Adipocyte (in vitro differentiated cells): ENCODE measurements at places on chromosomes 12 and 14.

- DNase-seq = peak; percentile 73
Observed at GRCh38 chr14:68476212-68477109, 316.4 kb downstream of the ZFP36L1 start.

- no peak for DNase-seq
Observed at GRCh38 chr12:117900561-117900960, 68.2 kb downstream of the KSR2 start.

DNA sequence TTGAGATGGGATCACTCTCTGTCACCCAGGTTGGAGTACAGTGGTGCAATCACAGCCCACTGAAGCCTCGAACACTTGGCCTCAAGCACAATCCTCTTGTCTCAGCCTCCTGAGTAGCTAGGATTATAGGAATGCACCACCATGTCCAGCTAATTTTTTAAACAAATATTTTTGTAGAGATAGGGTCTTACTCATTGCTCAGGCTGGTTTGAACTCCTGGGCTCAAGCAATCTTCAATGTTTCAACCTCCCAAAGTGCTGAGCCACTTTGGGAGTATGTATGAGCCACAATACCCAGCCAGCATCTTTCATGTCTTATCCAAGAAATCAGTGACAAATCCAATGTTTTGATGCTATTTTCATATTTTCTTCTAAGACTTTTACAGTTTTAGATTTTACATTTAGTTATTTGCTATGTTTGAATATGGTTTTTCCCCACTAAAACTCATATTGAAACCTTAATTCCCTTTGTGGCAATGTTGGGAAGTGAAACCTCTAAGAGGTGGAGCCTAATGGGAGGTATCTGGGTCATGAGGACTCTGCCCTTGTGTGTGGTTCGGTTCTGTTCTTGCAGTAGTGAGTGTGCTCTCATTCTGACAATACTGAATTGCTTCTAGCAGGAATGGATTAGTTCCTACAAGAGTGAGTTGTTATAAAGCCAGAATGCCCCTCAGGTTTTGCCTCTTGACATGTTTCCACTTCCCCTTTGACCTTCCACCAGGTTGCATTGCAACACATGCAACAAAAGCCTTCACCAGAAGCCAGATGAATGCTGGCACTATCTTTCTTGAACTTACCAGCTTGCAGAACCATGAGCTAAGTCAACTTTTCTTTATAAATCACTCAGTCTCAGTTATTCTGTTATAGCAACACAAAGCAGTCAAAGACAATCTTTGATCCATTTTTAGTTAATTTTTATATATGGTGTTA is 80.8 kb upstream of the AMIGO2 start:
- no peak for DNase-seq

DNA sequence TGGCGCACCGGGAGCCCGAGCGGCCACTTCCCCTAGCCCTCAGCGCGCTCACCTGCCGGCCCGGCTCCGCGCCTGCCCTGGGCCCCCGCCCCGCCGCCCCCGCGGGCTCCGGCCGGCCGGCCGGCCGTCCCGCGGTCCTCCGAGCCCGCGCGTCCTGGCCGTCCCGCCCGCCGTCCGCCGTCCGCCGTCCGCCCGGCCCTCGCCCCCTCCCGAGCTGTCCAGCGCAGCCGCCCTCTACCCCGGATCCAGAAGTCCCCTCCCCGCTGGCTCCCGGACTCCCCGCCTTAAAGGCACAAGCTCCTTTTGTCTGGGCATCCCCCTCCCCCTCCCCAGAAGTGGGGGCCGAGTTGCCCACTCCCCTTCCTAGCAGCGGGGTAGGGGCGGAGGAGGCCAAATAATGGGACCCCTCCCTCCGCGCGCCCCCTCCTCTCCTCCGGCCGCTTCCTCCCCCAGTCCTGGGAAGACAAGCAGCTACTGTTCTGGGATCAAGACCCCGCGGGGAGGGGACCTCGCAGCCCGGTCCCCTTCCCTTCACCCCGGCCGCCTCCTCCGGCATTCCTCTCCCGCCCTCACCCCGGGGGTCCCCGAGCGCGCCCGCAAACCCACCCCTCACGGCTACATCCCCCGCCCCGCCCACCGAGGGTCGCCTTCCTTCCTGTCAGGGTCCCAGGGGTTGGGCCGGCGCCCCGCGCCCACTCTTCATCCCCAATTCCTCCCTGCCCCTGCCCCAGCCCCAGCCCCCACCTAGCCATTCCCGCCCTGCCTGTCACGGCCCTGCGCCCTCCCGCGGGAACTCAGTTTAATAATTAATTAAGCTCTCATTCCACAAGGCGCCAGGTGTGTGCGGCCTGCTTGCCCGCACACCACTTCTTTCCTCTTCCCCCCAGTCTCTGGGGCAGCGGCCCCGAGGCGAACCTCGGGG is at the start of gene ADCY6:
TSS of gene ADCY6 (minus strand) at position 236 of the 922 bp plus-strand sequence. CDS start 5,655 bp downstream, outside the sequence.
- peak; percentile 91 for DNase-seq

DNA sequence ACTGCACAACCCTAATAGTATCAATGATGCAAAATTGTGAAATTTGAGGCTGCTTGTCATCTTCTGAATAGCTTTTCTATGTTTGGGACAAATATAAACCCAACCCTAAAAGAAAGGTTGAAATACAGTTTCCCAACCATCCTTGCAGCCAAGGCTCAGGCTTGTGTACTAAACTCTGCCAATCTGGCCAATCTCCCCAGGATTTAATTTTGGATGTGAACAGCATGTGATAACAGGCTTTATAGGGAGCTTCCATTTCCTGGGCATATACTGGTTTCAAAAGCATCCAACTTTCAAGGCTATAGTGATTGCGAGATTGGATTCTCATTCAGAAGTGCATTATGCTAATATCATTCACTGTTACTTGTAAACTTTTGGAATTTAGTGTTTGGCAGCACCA is 55.7 kb upstream of the MUCL1 start:
- DNase-seq = no peak

GRCh38 chr12:106135781-106136180 is 3.0 kb downstream of the NUAK1 start:
- DNase-seq = peak; percentile 66

- DNase-seq = no peak
Observed at GRCh38 chr12:43832463-43833168, 3.3 kb upstream of the TMEM117 start.

- no peak for DNase-seq
Observed at GRCh38 chr12:121209221-121209620, 708 bp upstream of the P2RX4 start.

- DNase-seq = peak; percentile 7
Observed at GRCh38 chr12:18461758-18462157, 200.4 kb downstream of the PIK3C2G start.

GRCh38 chr12:117662620-117663395 is 301.4 kb upstream of the NOS1 start:
- DNase-seq = no peak

GRCh38 chr12:56146492-56147460 is 5.6 kb upstream of the MYL6B start:
- no peak for DNase-seq

- DNase-seq = peak; percentile 51
Observed at GRCh38 chr12:123546281-123546680, 12.8 kb upstream of the RILPL1 start.

DNA sequence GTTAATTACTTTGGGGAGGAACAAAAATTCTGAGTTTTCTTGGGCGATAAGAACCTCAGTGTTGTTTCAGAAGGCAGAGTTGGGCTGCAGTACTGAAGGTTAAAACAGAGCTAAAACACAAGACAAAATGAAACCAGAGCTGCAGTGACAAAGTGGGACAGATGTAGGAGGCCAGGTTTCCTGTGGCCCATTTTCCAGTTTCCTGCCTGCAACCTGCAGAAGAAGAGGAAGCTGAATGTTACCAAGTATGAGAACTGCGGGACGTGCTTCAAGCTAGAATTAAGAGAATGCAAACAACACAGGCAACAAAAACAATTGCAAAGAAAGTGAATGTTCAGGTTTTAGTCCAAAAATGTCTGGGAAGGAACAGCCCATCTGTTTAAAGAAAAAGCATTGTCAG is 17.8 kb downstream of the ELK3 start:
- DNase-seq = no peak

- DNase-seq = no peak
Observed at GRCh38 chr12:118465706-118466105, 89.4 kb downstream of the SUDS3 start.

DNA sequence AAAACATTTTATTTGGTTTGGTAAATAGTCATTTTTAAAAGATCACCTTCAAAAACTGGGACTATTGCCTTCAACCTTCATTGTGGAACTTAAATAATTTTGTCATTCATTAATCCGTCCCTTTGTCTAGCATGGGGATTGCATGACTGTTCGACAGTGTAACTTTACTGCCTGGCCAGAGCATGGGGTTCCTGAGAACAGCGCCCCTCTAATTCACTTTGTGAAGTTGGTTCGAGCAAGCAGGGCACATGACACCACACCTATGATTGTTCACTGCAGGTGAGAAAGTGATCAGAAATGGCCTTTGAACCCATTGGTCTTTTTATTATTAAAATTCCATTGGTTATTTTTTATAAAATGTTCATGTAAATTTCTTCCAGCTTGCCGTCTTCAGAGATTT is 37.2 kb upstream of the MYF6 start:
- no peak for DNase-seq

DNA sequence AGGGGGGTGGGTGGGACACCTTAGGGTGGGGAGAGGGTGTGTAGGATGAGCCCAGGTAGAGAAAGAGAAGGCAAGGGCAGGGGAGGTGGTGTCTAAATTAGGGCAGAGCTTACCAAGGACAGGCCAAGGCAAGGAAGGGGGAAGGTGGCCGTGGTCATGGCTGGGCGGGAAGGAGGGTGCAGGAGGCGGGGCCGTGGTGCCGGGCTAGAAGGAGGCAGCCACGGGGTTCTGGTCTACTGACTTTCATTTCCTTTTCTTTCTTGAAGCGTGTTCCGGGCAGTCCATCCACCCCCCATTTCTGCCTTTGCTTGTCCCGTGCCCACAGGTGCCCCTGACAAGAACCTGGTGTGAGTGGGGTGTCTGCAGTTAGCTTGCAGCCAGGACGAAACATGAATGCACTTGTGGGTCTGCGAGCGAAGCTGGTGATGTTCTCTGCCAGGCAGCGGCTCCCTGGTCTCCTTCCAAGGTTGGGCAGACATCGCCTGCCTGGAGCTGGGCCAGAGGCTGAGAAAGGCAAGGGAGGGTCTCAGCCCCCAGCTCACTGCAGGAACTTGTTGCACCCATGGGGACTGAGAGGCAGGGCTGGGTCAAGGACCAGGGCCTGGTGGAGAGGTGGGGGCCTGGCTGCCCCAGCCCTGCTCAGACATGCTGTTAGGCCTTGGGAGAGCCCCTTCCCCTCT is 58.2 kb downstream of the KIF26A start:
- no peak for DNase-seq

GRCh38 chr14:72104011-72104613 is 171.9 kb downstream of the RGS6 start:
- peak; percentile 3 for DNase-seq

DNA sequence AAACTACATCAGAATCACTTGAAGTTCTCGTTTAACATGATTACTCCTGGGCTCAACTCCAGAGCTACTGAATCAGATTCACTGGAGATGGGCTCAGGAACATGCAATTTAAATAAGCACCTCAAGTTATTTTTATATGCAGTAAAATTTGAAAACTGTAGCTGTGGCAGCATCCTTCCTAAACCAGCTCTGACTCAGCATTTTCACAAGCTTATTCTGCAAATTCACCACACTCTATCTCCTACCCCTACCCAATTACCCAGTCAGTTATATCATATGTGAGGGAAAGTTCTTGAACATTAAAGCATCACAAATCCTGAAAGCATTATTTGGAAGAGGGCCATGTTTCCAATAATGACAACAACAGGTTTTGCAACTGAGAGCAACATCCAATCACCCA is 24.2 kb upstream of the LRRC9 start:
- no peak for DNase-seq

DNA sequence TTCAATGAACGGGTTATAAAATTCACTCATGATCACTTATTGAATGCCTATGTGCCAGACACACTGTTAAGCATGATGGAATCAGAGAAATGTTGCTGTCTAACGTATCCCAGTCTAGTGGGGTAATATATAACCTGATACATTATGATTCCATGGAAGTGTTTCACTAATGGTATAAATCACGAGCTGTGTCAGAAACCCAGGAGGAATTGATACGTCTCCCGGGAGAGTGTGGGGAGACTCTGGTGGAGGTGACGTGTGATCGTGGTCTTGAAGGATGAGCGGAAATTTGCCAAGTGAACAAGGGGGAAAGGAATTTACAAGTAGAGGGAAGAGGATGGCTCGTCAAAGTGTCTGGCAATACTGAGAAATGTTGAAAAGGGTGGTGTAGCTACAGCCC is 26.5 kb downstream of the MANSC1 start:
- DNase-seq = no peak

DNA sequence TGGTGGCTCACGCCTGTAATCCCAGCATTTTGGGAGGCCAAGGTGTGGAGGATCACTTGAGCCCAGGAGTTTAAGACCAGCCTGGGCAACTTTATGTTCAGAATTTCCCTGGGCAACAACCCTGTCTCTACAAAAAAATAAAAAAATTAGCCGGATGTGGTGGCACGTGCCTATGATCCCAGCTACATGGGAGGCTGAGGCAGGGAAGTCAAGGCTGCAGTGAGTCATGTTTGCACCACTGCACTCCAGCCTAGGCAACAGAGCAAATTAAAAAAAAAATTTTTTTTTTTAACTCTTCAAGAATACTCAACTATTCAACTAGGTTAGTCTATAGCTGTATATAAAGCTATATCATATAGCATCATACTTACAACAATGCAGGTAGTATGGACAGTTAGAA is 113.0 kb downstream of the RALGAPA1 start:
- DNase-seq = no peak

GRCh38 chr12:91603060-91603459 is 420.4 kb upstream of the DCN start:
- DNase-seq = no peak

DNA sequence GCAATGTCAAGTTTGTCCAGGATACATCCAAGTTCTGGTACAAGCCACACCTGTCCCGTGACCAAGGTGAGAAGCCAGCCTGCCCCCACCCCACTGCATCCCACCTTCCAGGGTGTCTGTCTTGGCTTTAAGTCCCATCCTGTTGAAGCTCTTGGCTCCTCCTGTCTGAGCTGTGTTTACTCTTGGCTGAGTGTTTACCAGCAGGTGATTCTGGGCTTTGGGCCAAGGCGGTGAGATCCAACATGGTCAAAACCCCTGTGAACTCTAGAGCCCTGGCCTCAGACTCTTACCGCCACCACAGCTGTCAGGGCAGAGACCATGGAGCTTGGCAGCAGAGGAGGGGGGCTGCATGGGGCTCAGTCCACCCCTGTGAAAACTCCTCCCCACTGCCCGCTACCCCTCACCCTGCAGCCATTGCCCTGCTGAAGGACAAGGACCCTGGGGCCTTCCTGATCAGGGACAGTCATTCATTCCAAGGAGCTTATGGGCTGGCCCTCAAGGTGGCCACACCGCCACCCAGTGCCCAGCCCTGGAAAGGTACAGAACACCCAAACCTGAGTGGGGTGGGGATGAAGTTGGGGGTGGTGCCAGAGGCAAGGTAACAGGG is 11.6 kb downstream of the TNS2 start:
- no peak for DNase-seq

GRCh38 chr12:10408842-10409241 is 715 bp downstream of the KLRC4 start:
- DNase-seq = no peak

GRCh38 chr12:79415746-79416435 is 274.9 kb downstream of the PAWR start:
- peak; percentile 48 for DNase-seq
